ENCODE measurements at places on chromosomes 2 and 18.
A peak's percentile ranks its signal among the peaks of the same experiment; 100 is the strongest.

DNA sequence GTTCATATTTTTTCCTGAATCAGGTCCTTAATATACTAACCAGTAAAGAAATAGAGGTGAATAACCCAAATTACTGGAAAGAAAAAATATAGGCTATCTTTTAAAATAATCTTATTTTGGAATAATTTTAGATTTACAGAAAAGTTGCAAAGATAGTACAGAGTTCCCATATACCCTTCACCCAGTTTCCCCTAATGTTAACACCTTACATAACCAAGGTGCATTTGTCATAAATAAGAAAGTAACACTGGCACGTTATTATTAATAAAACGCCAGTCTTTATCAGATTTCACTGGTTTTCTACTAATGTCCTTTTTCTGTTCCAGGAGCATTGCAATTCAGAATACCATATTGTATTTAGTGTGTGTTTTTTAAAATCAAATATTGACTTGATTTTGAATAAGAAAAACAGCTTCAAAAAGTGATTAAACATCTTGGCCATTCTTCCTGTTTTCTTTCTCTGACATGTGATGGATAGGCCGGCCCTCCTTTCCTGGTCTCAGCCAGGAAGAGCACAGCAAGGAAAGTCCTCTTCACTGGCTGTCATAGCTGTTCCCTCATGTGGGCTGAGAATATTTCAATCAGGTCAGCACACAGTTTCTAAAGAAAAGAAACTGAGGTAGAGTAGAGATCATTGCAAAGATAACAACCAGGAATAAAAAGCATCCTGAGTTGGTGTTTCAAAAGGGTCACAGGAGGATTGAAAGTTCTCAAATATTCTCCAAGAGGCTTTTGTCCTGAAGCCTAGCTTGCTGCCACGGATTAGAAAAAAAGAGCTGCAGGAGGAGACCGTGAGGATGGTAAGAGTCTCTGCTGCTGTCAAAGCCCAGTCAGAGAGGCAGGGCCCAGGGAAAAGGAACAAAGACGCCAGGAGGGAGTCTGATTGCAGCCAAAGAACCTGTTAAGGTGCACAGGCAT, 79.3 kb upstream of the ARL5A start:
- DNase-seq = no peak

- no peak for DNase-seq
Measured at GRCh38 chr2:186575856-186576255, 14.0 kb upstream of the ITGAV start.

DNA sequence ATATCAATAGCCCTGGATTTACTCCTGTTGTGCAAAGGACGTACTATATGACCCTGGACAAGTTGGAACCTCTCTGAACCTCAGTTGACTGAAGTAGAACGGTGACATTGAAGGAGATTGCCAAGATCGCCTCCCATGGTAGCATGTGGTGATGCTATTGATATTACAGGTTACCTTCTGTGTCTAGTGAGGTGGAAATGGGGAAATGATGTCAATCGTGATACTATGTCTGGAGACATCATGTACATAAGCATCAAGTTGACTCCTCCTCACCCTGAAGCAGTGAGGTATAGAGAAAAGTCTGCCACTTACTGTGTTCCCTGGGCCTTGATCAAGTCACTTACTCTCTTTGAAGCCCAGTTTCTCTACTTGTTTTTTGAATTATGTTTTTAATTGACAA, 93.9 kb downstream of the KLF7 start:
- no peak for DNase-seq

GRCh38 chr2:190927301-190927700, 46.7 kb downstream of the GLS start:
- peak; percentile 46 for DNase-seq

DNA sequence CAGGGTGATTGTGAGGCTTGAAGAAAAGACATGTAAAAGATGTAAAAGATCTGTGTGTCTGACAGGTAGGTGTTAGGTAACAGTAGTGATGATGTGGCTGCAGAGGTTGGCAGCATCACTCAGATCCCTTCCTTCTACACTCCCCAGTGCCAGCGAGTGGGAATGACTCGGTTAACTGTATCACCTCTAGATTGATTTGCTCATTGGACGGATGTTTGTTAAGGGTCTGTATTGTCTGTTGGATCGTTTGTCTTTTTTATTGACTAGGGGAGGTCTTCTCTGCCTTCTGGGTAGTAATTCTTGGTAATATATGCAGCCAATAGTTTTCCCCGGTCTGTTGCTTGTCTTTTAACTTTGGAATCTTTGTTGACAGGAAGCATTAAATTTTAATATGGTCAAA, 44.8 kb upstream of the CNGA3 start:
- no peak for DNase-seq

DNA sequence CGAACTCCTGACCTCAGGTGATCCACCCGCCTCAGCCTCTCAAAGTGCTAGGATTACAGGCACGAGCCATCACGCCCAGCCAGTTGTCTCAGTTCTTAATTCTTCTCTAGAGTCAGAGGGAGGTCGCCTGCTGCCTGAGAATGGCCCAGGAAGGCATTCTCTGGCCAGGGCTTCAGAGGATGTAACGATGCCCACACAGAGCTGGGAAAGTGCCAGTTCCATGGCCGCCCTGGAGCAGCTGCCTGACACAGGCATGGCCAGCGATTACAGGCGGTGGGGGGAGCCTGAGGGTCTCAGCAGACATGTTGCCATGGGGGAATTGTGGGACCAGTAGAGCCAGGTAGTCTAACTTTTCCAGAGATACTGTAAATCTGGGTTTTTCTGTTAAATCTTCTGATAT, 25.6 kb upstream of the DNMT3A start:
- no peak for DNase-seq

GRCh38 chr2:128364441-128364911, 45.8 kb upstream of the HS6ST1 start:
- DNase-seq = no peak

DNA sequence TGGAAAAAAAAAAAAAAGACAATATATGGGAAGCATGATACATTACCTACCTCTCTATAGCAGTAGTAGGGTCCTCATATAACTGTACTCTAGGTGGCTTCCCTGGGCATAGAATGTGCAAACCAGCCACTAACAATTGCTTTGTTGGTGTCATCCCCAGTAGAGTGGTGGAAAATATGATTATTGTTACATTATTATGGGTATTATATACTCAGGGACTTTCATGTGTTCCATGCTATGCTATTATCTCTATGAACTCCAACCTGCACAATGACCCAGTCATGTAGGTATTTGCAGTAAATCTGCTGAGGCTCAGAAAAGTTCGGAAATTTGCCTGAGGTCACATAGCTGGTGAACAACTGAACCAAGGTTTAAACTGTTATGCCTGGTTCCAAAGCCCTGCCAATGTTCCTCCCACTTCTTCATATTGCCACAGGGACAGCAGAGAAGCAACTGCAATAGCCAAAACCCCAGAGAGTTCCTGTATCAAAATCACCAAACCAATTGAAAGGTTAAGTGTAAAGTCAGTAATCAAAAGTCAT, 52.6 kb upstream of the MAP4K4 start:
- DNase-seq = no peak

DNA sequence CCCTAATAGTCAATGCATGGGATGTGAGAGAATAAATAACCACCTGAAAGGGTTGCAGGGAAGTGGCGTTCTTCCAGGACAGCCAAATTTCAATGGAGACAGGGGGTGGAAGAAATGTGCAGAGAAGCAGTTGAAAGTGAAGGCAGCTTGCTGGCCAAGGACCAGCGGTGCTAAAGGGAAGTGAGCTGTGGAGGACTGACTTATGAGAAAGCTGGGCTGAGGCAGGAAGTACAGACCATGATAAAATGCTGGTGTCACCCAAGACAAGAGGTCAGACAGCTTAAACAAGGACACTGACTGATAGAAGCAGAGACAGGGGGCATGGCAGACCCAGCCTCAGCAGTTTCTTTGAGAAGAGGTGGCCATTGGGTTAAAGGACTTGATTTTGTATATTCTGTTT, 106.7 kb downstream of the DTNB start:
- no peak for DNase-seq

DNA sequence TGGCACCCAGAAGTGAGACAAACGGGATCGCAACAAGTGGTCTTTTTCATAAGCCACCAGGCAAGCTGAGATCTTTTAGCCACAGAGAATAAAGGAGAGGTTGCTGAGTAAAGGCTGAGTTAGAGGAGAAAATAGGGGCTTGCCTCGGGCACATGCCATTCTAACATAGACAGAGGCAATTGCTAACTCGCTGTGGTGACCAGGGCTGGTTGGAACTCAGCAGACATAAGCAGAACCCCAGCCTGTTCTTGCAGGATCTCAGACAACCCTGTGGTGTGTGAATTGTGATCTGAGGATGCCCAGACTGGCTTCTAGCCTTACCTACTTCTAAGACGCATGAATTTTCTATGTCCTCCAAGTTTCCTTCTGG, 300.2 kb downstream of the CDCA7 start:
- DNase-seq = no peak

DNA sequence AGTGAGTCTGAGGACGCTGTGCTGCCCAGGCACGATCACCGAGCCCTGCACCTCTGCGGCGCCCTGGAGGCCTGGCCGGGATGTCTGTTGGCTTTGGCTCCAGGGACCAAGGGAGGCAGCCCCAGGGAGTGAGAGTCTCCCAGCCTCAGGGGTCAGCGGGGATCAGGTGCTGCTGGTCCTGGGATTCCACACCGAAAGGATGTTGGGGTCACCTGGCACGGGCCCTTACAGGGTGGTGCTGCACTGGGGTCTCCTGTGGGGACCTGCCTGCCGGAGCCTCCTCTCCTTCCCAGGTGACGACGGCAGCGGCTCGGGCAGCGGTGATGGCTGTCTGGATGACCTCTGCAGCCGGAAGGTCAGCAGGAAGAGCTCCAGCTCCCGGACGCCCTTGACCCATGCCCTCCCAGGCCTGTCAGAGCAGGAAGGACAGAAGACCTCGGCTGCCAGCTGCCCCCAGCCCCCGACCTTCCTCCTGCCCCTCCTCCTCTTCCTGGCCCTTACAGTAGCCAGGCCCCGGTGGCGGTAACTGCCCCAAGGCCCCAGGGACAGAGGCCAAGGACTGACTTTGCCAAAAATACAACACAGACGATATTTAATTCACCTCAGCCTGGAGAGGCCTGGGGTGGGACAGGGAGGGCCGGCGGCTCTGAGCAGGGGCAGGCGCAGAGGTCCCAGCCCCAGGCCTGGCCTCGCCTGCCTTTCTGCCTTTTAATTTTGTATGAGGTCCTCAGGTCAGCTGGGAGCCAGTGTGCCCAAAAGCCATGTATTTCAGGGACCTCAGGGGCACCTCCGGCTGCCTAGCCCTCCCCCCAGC, 30.5 kb downstream of the GPC1 start:
- DNase-seq = no peak

DNA sequence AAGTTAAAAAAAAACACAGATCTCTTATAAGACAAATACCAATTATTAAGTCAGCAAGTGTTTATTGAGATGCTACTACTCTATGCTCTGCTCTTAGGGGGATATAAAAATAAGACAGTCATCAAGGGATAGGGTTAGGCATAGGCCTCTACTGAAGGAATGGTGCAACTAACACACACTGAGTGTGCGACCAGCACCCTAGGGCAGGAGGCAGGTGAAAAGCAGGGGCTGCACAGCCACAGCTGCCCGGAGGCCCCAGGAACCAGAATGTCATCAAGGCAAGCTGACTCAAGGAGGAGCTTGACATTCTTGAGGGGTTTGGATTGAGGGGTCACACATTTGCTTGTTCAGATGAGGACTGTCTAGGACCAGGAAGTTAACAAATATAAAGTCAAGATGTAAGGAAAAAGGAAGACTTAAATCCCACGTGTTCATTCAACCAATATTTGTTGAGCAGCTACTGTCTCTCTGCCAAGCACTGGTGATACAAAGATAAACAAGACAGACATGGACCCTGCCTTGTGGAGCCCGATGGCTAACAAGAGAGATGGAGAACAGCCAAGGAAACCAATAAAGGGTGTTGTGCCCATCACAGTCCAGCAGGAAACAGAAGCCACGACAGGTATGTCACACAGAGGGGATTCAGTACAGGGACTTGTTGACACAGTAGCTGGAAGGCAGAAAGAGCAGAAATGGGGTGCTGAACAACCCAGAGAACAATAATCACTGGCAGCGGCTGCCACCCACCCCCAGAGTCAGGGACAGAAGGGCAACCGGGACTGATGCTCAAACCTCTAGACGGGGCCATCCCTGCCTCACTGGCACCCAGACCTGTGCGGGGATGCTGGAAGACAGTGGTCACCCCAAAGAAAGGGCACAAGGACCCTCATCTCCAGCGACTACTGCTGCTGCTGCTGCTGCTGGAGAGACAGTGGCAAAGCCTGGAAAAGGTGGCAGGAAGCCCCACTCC, 45.8 kb upstream of the MAL start:
- DNase-seq = no peak

- no peak for DNase-seq
Measured at GRCh38 chr2:147525819-147526489, 318.9 kb upstream of the ACVR2A start.

- DNase-seq = peak; percentile 21
Measured at GRCh38 chr2:11914455-11914854, 168.0 kb downstream of the LPIN1 start.

DNA sequence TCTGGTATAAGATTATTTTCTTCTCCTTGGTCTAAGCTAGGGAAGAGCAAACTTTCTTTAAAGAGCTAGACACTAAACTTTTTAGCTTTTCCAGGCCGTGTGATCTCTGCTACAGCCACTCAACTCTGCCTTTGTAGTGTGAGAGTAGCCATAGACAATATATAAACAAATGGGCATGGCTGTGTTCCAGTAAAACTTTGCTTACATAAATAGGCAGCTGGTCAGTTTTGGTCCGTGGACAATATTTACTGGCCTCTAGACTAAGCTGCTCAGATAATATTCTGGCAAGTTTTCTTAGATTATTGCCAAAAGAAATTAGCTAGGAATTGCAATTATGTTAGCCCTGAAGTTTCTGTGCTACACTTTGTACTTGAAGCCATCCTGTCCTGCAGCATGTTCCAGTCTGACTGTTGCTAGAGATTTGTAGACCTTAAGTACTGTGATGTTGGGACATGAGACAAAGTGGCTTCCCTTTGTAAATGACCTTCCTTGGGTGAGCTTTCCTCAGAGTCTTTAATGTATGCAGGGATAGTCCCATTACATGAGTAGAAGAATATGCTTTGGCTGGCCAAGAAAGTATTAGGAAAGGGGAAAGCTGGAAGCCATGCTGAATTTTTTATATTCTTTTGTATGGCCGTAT, 126.9 kb downstream of the SOX11 start:
- DNase-seq = no peak

GRCh38 chr2:205273148-205273547, 409.2 kb upstream of the NRP2 start:
- no peak for DNase-seq

GRCh38 chr18:8826971-8827370, 121.6 kb downstream of the MTCL1 start:
- DNase-seq = no peak
